Hematopoietic multipotent progenitor cell treated with erythropoietin and hydrocortisone succinate and interleukin-3 and kit ligand, for 15 days (in vitro differentiated cells): ENCODE measurements at places on chromosomes 4 and X.

- DNase-seq = no peak
Observed at GRCh38 chr4:108484187-108484586, 136.2 kb upstream of the RPL34 start.

- DNase-seq = no peak
Observed at GRCh38 chr4:13750594-13750993, 123.1 kb upstream of the BOD1L1 start.

DNA sequence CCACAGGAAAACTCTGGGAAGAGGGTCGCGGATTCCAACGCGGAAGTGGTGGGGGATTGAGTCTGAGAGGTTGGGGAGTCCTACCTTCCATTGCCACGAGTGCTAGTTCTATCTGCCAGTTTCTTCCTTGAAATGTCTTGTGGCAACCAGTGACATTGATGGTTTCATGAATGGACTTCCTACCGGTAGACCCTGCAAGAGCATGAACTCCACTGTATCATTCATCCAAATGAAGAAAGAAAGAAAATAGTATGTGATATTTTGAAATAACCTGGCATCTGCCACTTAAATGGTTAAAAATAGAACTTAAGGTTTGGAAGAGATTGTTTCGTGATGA lies 1.1 kb upstream of the SLC10A7 start:
- peak; percentile 14 for DNase-seq

GRCh38 chr4:84389406-84389805 lies 109.7 kb downstream of the NKX6-1 start:
- no peak for DNase-seq

- DNase-seq = no peak
Observed at GRCh38 chr4:44861756-44862155, 135.4 kb upstream of the GNPDA2 start.

DNA sequence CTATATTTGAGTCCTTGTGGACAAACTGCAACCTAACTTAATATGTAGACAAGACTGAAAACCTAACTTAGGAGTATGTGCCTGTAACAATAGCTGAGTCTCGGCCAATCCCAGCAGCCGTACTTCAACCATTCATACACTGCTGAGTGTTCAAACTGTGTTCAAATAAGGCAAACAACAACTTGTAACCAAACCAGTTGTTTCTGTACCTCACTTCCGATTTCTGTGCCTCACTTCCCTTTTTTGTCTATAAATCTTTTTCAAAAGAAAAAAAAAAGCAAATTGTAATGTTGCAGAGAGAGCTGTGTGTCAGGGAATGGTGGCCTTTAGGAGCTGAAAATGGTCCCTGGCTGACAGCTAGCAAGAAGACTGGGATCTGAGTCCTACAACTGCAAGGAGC lies 46.0 kb downstream of the GEMIN8 start:
- DNase-seq = no peak

GRCh38 chr4:12084690-12085089 lies 656.0 kb upstream of the HS3ST1 start:
- DNase-seq = no peak

GRCh38 chr4:168118116-168118655 lies 25.8 kb downstream of the ANXA10 start:
- DNase-seq = no peak

DNA sequence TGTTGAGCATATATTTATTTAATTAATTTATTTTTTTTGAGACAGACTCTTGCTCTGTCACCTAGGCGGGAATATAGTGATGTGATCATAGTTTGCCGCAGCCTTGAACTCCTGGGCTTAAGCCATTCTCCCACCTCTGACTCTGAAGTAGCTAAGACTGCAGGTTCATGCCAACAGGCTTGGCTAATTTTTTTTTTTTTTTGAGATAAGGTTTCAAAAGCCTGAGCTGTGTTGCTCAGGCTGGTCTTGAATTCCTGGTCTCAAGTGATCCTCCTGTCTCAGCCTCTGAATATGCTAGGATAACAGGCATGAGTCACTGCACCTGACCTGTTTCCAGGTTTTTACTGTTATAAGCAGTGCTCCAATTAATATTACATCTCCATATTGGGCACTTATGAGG lies 4.8 kb downstream of the ADD1 start:
- DNase-seq = peak; percentile 60

GRCh38 chrX:39772057-39772832 lies 325.5 kb downstream of the BCOR start:
- no peak for DNase-seq

GRCh38 chr4:19971829-19972228 lies 279.9 kb upstream of the SLIT2 start:
- no peak for DNase-seq

- no peak for DNase-seq
Observed at GRCh38 chrX:21509912-21510311, 135.7 kb downstream of the CNKSR2 start.

GRCh38 chrX:102745857-102746584 lies 25.5 kb downstream of the GPRASP3 start:
- DNase-seq = no peak

DNA sequence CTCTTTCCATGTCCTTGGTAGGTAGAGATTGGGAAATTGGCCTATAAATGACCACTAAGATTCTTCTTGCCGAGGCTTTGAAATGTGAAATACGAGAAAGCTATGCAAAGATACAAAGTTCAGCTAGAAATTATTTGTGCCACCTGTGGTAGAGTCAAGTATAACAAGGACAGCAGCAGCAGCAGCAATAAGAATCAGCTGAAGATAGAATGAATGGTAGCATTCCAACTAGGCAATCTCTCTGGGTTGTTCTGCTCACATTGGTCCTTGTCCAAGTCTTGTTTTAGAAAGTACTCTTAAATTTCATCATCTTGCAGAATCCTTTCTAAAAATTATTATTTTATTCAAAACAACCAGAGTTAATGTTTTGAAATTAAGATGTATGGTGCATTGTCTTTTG lies 67.8 kb upstream of the PCDH10 start:
- no peak for DNase-seq

DNA sequence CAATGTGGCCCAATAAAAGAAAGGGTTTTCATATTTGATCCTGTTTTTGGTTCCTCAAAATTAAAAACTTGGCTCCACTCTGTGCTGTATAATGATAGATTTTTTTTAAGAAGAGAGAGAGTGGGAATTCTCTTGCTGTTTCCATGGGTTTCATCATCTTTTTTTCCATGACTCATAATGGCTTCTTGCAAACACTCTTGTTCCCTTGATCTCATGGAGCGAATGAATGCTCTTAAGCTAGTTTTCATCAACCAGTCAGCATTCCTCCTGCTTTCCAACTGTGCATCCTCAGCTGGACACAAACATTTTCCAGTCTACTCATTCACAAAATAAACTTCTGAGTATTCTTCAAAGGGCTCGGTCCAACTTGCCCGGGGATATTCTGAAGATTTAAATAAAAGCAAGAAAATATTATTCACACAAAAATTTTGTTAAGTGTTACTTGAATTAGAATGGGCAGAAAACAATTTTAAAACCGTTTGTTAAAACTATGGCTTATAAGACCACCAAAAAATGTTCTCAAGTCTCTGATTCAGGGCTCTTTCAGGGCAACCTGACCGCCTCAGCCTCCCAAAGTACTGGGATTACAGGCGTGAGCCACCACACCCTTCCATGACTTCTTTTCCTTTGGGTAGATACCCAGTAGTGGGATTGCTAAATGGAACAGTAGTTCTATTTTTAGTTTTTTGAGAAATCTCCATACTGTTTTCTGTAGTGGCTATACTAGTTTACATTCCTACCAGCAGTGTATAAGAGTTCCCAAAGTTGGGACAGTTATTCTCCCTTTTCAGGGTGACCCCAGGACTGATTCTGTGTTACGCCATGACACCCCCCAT lies 64.7 kb downstream of the TMEM156 start:
- DNase-seq = no peak

- no peak for DNase-seq
Observed at GRCh38 chrX:83339724-83340123, 168.4 kb upstream of the POU3F4 start.

- no peak for DNase-seq
Observed at GRCh38 chr4:100977274-100977673, 370.1 kb downstream of the PPP3CA start.

DNA sequence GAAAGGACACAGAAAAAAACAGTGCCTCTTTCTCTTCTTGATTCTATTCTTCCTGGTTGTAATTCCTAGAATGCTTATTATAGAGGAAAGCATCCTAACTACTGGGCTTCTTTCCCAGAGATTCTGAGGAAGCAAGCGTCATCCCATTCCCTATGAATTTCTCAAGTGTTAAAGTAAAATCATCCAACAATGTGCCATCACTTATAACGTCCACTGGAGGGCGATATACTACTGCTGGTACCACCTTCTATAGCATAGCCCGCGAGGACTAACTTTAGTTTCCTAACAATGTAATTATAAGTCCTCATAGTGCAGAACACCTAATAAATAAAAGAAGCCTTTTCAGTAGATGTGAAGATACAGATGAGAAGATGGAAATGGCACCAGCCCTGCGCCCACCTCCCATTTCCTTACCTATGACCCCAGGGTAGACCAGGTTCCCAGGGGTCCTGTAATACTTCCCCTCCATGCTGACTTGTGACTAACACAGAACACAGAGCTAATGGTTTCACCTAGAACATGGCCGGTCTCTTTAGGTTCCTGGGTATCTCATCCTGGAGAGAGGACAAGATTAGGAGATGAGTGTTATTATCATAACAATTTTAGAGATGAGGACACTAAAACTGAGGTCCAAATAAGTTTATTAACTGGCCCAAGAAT lies 4.2 kb downstream of the CENPVL3 start:
- peak; percentile 5 for DNase-seq

GRCh38 chrX:104295636-104296035 lies 40.9 kb upstream of the ESX1 start:
- DNase-seq = no peak

DNA sequence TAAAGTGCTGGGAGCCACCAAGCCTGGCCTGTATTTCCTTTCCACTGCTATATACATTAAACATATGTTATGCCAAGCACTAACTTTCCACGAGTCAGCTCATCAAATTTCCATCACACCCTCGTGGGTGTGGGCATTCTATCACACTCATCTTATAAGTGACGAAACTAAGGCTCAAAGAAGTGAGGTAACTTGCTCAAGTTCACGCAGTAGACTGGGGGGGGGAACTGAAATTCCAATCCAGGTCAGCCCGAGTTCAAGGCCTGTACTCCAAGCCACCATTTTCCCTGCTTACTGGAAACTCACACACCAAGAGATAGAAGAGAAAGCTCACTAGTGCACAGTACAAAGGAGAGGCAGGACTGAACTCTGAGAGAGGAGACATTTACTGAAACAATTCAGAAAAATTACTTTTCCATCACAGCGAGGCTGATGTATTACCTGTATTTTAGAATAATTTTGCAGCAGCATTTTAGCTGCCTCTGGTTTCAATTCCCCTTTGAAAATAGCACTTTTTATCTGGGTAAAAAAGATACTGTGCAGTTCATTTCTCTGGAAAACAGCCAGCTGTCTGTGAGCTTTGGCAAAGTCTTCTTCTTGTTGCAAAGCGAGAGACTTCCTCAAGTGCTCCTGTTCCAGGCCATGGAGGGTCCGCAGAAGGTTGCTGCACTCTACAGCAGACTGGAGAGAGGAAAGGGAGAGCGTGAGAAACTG lies 76.8 kb downstream of the EVC2 start:
- no peak for DNase-seq

DNA sequence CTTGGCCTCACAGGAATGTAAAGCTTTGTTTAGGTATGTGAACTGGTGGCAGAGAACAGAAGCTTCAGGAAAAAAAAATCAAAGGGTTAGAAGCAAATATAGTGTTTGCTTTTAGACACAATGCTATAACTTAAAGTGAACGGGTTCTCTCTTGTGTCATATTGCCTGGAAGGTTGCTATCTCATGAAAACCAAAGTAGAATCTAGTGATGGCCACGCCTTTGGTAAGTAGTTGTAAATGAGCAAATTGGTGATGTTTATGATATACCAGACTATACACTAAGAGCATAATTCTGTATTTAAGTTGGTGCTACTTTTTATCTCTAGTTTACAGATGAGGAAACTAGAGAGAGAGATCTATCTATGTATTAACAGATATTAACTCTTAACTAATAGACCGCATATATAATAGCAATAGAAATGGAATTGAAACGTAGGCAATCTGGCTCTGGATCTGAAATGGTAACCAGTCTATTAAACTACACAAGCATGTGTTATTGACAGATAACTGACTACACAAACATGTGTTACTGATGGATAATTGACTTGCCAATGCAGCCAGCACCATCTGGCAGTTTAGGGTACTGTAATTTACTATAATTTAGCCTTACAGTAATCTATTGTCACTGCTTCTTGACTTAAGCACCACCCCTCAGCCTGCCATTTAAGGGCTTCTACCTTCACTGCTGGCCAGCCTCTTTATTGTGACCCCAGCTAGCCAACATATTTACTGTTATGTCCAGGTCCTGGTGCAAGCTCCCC lies 40.8 kb downstream of the HCCS start:
- DNase-seq = peak; percentile 27

GRCh38 chr4:145589916-145590702 lies 29.1 kb upstream of the MMAA start:
- DNase-seq = no peak
